Thoracic aorta (tissue), 2 donors: ENCODE measurements at places on chromosomes 4 and X. TPM values are rescaled to one million over a fixed set of nuclear protein-coding genes. Genes with fewer than 3 reads are reported as not detected.

GRCh38 chr4:80243274-80244018, 23.0 kb upstream of the FGF5 start:
- no peak for DNase-seq

DNA sequence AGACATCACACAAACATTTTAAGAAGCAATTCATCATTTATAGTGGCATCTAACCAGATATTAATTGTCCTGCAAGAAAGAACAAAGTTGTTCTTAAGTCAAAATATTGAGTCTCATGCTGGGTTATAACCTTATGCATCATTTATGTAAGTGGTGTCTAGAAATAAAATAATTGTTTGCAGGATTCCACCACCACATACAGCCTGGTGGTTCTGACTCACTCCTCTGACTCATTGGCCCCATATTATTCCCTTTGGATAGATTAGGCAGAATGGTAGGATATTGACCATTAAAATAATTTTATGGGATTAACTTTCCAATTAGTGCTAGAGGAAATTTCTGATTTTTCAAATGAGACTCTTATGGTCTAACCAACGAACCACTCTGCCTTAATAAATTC, 384.5 kb downstream of the GRXCR1 start:
- no peak for DNase-seq

DNA sequence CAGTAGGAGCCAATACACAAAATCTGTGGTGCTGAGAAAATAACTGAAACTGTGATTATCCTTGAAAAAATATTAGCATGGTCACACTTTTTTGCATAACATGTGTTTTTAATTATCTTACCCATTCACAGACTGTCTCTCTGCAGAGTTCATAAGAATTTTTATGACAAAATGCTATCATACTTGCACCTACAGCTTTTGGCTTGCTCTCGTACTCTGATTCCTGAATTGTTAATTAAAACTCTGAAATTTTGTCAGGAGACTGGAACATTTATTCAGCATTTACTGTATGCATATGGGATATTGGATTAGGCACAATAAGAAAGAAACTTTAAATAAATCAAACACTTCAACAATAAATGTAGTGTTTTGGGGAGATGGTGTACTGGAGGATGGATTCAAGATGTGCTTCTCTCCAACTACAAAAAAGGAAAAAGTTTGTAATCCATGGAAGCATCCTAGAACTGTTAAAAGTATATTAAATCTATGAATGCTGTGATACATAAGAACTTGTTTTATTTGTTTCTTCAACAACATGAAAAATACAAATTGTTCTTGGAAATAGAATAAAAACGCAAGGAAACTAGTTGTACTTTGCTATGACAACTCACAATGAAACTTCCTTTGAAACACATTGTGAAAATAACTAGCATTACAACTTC, 260.5 kb downstream of the SPATA18 start:
- no peak for DNase-seq

DNA sequence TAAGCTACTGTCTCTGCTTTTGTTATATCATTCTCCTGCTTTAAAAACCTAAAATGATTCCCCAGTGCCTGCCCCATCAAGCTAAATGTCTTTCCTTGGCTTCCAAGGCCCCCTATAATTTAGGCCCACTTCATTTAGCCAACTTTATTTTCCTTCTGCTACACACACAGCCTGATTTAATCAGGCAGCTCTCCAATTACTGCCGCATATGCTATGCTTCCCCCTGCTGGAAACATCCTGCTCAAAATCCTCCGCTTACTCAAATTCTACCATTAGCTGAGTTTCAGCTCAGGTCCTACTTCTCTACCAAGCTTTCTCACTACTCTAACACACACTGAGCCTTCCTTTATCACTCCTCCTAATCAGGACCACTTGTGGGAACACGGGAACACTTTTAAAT, 17.0 kb downstream of the LAMP2 start:
- no peak for DNase-seq

DNA sequence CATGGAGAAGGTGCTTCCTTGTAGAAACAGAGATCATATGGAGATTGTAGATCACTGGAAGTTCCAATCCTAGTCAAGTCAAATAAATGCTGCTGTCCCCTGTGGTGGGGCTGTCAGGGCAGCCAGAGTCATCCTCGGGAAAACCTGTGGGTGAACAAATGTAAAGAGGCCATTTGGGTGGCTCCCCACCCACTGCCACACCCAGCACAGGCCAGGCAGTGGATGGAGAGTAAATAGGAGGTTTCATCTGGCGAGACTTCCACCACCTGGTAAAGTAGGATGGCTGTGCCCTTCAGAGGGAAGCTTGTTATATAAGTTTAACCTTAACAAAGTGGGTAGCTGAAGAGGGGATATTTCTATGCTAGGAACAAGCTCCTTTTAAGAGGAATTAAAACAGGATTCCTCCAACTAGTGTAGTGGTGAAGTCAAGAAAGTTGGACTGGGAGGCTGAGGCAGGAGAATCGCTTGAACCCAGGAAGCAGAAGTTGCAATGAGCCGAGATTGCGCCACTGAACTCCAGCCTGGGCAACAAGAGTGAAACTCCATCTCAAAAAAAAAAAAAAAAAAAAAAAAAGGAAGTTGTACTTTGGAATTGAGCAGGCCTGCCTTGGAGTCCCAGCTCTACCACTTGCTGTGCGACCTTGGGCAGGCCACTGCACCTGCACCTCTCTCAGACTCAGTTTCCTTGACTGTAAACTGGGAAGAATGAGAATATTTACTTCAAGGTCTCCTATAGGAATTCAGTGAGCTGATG, 273.7 kb downstream of the PTTG2 start:
- no peak for DNase-seq

DNA sequence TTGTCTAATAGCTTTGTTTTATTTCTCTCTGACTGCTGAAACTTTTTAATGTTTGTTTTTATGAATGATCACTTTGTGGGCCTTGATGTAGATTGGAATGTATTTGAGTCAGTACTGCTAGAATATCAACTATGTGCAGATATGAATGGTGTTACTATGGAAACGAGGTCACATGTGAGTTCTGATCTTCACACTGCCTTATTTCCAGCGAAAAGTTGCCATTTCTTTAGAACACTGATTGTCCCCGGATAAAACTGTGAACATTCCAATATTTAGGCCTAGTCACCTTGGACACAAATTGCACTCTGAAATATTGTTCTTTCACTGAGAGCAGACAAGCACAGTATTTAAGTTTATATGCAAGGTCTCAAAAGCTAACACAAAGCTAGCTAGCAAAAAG, 27.2 kb upstream of the MAGED1 start:
- DNase-seq, result no peak

DNA sequence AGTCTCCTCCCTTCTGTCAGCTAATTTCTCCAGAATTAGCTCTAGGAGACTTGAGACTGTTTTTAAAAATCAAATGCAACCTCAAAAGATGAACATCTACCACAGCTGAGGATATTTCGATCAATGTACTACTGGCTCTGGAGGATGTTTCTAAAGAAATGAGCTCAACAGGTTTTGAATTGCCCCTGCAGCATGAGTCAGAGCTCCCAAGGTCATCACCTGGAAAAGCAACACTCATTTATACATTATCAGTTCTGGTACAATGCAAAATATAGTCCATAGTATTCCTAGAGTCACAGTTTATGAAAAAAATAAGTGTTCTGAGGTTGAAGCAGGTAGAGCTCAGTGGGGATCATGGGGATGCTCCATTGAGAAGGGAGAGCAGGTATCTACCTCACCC, 50.8 kb upstream of the MCF2 start:
- DNase-seq, result no peak

- DNase-seq, result no peak
Observed at GRCh38 chr4:145879598-145879997, 59.0 kb downstream of the ZNF827 start.

DNA sequence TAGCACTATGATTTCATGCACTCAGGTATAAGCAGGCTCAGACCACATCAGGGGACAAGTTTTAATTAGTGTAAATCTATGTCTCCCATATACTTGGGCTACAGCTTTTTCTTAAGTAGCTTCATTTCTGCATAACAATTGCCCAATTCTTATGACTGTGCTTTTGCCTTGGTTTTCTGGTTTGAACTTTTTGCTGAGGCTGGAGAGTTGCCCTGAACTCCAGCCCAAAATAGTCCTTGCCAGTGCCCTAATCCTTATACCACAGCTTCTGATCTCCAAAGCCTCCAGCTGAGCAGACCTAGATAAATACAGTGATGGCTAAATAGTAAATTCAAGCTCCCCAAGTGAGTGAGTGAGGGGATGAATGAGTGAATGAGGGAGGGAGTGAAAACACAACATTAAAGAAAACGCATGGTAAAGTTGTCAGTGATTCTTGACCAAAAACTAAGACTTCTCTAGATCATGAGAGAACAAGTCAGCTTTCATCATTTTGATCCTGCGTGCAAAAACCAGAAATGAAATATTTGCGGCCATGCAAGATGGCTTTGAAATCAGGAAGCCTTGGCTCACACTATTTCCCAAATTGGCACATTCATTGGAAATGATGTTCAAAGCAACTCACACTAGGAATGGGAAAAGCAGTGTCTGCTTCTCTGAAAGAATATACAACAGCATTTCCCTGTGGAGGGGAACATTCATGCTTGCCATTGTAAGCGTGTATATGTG, 437.1 kb upstream of the CTSO start:
- no peak for DNase-seq

Gene SHISA3
- 30.1 TPM for total RNA-seq

Gene DUX4
- total RNA-seq, result not detected

Gene ADH1C
- 5.4 TPM for total RNA-seq

Gene ALB
- total RNA-seq, result not detected

Gene GYPA
- not detected for total RNA-seq

Gene PGM2
- total RNA-seq, result 22.9 TPM

Gene RNF212
- 1.2 TPM for total RNA-seq

Gene CT45A3
- not detected for total RNA-seq
